ENCODE measurements at places on chromosomes 3 and 15.

GRCh38 chr3:16978921-16979271, 94.1 kb downstream of the PLCL2 start:
- DNase-seq, result no peak

DNA sequence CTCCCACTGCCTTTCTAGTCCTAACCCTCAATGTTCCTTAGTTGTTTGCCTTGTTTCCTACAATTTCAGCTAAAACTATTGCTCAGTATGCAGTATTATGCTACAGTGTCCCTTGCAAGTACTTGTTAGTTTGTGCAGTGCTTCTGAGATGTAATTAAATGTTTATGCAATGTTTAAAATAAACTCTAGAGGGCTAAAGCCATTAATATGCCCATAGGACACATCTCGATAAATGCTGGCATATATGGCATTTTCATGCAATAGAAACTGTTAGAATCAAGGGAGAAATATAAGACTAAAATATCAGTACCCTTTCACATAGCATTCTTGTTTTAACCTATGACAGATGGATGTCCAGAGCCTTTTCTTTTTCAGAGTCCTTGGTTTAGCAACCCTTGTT, 59.8 kb upstream of the ACKR4 start:
- DNase-seq, result no peak

DNA sequence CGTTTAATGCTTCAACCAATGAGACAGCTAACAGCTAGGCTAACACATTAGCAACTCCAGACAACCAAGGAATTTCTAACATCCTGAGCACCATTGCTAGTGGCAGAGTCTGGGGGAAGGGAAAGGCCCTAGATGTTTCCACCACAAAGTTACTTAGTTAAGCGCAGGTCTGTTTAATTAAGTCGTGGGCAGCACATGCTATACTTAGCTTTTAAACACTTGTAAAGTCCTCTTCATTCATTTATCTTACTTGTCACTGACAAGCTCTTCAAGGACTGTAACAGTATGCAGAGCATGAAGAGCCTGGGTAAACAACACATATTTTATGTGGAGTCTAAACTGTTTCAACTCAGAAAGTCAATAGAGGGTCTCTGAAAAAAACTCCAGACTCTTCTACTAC, 221.1 kb upstream of the WNT5A start:
- DNase-seq, result no peak

DNA sequence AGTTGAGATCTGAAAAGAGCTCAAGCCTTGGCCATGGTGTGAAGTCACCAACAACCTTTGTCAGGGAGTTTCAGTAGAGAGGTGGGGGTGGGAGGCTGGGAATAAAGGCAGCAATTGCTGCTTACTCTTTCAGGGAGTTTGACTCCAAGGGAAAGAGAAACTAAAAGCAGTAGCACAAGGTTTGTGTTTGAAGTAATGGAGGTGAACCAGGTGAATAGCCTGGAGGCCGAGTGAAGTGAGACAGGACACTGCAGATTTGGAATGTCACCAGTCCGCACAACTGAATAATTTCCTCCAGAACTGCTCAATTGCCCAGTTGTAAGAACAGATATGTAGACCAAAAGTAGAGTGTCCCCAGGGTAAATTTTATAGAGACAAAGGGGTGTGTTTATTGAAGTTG, 44.1 kb downstream of the CD86 start:
- DNase-seq, result no peak

DNA sequence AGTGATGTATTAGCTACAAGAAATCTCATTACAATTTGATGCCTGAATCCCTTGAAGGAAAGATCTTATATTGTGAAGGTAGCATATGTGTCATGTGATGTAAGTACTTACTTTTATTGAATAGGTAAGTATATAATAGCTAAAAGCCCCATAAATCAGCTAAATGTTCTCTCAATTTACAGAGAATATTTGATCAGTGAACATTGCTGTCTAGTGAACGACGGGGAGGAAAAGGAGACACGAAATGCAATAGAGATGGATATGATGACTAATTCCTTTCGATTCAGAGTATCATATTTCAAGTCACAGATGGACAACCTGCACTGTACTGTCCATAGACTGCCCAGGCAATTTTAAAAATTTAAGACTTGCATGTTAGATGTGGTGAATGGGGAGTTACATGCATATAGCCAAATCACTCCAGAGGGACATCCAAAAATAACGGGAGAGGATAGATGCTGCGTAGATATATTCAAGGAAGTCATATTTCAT, 462.1 kb upstream of the CDIN1 start:
- no peak for DNase-seq

DNA sequence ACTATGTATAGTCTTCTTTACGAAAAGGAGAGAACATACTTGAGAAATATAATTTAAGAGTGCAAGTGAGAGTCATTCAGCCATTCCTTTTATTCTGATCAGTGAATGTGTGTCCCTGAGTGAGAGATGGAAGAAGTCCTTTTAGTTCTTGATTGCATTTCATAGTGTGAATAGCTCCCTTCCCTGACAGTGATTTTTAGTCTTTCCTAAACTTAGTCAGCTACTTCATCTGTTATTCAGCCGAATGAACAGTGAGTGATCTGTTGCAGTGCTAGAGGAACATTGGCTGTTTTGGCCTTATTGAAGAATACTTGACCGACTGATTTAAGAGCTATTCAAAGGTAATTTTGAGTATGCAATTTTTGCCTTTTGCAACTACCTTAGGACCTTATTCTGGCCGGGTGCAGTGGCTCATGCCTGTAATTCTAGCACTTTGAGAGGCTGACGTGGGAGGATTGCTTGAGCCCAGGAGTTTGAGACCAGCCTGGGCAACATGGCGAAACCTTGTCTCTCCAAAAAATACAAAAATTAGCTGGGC, 45.5 kb downstream of the UBE2E2 start:
- no peak for DNase-seq

GRCh38 chr15:66401130-66402021, 14.7 kb downstream of the MAP2K1 start:
- DNase-seq, result no peak

- peak; percentile 38 for DNase-seq
Measured at GRCh38 chr3:14780927-14781507, 37.7 kb upstream of the FGD5 start.

DNA sequence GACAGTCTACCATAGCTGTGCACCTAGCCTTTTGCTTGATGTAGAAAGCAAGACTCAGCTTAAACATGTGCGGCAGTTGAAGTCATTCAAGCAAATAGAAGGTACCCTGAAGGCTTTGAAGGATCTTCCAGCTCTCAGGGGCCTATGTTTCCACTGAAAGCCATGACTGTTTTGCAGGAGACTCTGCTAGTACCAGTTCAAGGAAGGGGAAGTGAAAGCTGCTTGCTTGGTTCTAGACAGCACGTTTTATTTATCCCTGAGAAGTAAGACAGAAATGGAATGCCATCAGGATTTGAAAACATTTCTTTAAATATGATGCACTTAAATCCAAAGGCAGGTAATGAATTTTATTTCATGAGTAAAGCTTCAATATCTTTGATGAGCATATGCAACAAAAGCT, 311.4 kb downstream of the PDCD6IP start:
- no peak for DNase-seq

GRCh38 chr15:73754461-73754860, 1.3 kb upstream of the INSYN1 start:
- DNase-seq, result no peak

DNA sequence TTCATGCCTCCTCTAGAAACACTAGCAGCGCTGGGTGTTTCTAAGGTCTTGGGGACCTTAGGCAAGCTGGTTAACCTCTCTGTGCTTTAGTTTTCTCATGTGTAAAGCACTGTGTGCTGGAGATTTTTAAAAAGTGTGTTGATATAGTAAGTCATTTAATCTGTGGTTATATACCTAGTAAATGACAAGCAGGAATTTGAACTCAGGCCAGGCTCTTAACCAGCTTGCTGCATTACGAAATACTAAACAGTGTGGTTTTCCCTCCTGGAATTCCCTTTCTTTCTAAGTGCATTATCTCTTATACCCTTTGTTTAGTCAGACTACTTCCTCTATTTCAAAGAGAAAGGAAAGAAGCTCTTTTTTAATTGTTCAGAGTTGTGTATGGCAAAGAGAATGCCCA, 26.5 kb downstream of the NEO1 start:
- DNase-seq, result no peak

DNA sequence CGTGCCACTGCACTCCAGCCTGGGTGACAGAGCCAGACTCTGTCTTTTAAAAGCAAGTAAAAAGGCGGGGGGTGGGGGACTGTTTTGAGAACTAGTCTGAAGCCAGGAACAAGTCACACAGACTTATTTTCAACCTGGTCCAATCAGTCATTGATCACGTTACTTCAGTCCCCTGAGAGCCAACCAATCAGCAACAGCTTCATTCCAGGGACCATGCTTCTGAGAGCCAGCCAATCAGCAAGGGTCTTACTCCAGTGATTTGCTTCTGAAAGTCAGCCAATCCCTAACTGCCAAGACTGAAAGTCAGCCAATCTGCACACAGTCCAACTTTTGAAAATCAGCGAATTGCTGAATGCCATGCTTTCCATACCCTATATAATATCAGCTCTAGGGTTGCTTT, 48.6 kb upstream of the C15orf39 start:
- DNase-seq, result peak; percentile 47

- no peak for DNase-seq
Measured at GRCh38 chr3:9512456-9513045, 41.1 kb downstream of the LHFPL4 start.

GRCh38 chr15:70109978-70110377, 12.3 kb upstream of the TLE3 start:
- no peak for DNase-seq

- DNase-seq, result no peak
Measured at GRCh38 chr15:63365273-63365680, 16.4 kb downstream of the CA12 start.

- no peak for DNase-seq
Measured at GRCh38 chr15:61994216-61994615, 66.0 kb downstream of the VPS13C start.

GRCh38 chr15:89197503-89197971, 23.8 kb downstream of the RLBP1 start:
- peak; percentile 89 for DNase-seq

DNA sequence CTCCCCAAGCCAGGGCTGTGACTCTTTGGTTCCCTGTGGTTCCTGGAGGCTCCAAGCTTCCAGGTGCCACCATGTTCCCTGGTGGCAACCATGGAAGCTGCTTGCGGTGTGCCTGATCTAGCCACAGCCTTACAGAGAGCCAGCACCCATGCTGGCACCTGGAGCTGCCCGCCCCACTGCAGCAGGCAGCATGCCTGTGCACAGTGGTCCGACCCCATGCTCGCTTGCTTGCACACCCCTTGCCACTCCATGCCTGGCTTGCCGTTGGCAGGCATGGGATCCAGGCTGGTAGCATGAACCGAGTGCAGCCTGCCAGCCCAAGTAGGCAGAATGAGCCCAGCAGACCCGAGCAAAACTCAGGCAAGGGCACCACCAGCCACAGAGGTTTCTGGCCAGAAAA, 53.9 kb downstream of the SLMAP start:
- DNase-seq, result no peak

- DNase-seq, result no peak
Measured at GRCh38 chr3:80079886-80080285, 312.1 kb upstream of the ROBO1 start.

DNA sequence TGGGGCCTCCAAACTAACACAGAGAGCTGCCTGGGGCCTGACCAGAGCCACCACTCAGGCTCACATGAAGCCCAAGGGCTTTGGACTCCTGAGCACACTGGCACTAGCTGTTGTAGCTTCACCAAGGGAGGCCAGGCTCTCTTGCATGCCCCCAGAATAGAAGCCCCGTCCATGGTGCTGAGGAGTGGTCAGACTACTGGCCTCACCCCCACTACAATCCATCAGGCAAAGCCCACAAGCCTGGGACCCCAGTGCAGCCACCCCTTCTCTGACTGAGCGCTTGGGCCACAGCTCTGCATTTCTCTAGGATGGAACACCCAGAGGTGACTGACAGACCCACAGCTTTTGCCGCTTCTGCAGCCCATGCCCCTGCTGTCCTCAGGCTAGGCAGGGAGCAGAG, 180.8 kb downstream of the PYDC2 start:
- no peak for DNase-seq

GRCh38 chr3:184737063-184737462, 25.2 kb upstream of the MAGEF1 start:
- DNase-seq, result no peak

GRCh38 chr3:75218577-75218976, 445.6 kb upstream of the FRG2C start:
- DNase-seq, result no peak

GRCh38 chr3:28575746-28576613, 227.4 kb upstream of the AZI2 start:
- DNase-seq, result no peak

DNA sequence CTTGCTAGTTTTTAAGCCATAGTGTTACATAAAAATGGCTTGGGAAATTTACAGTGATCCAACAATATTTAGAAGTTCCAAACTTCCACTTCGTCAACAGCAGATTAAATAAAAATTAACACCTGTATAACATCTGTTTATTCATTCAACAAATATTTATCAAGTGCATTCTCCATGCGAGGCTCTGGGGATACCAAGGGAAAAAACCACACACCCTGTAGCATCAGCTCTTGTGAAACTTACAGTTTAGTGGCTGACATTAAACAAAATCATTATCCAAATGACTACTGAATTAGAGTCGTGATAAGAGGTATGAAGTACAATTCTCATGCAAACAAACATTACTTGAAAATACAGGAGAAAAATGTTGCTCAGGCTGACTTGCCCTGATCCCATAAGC, 122.9 kb downstream of the DLG1 start:
- no peak for DNase-seq

DNA sequence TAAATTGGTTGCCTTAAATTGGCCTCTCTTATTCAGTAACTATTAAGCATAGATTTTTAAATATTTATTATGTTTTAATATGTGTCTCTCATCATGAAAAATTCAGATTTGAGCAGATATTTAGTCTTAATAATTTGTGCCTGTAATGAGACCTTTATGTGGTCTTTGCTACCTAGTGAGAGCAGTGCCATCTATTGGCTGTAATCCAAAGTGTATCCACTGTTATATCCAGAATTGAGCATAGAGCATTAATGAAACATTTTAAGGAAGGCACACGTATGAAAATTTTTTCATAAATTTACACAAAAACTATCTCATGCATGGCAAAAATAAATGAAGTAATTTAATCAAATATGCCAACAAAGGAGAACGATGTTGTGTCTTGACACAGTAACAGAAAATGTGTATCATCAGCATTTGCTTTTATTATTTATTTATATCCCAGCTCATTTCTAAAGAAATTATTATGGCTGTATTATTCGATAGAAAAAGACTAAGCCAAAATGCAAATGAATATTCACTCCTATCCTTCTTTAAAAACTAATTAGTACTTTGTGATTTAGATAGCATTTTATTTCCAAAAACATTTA, 203.5 kb downstream of the RSRC1 start:
- DNase-seq, result peak; percentile 16

GRCh38 chr3:61848885-61849284, 287.5 kb downstream of the PTPRG start:
- no peak for DNase-seq

GRCh38 chr3:101851072-101851770, 1.9 kb downstream of the NFKBIZ start:
- DNase-seq, result no peak

- DNase-seq, result no peak
Measured at GRCh38 chr3:185807445-185808068, 17.3 kb downstream of the IGF2BP2 start.

GRCh38 chr3:179452176-179452564, 900 bp upstream of the GNB4 start:
- DNase-seq, result no peak

- no peak for DNase-seq
Measured at GRCh38 chr3:124272605-124273151, 280.8 kb upstream of the ROPN1 start.
